ENCODE measurements at places on chromosomes 1 and 21. TPM values are rescaled to one million over a fixed set of nuclear protein-coding genes. Genes with fewer than 3 reads are reported as not detected.

Gene B3GALT6
- total RNA-seq, result 12.5 TPM

Gene CD84
- 7.3 TPM for total RNA-seq

Gene RGS13
- 1.3 TPM for total RNA-seq

Gene PDC
- total RNA-seq, result not detected

Gene RNU1-3
- 2,195 TPM for total RNA-seq

Gene HES3
- total RNA-seq, result not detected

Gene CYP4A11
- not detected for total RNA-seq

GRCh38 chr1:108813326-108813725, 43.6 kb downstream of the AKNAD1 start:
- DNase-seq, result no peak

DNA sequence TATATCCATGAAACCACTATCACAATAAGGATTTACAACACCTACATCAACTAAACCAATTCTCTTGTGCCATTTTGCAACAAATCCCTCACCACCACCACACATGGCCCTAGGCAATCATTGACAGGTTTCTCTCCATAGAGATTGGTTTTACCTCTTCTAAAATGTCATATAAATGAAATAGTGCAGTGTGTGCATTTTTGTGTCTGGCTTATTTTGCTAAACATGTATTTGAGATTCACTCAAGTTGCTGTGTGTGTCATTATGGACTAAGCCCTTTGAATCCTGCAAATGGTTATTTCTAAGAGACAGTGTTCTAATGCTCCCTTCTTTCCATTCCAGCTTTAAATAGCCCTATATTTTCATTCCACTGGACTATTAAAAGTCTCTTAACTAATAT, 179.7 kb upstream of the LRRC7 start:
- DNase-seq, result no peak

DNA sequence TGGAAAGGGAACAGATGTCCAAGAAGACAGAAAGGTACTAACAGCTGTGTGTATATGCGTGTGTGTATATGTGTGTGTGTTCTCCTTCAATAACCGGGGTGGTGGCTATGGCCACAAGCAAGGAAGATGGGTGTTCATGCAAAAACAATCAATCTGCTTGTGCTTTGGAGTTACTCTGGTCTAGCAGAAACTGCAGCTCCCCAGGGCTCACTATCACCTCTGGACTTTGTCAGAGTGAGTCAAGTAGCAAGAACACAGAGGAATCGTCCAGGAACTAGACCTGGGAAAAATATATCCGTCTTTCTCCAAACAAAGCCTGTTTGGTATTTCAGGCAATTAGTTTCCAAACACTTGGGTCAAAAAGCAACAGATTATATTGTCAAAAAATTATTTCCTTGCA, 68.6 kb downstream of the GNG12 start:
- no peak for DNase-seq

DNA sequence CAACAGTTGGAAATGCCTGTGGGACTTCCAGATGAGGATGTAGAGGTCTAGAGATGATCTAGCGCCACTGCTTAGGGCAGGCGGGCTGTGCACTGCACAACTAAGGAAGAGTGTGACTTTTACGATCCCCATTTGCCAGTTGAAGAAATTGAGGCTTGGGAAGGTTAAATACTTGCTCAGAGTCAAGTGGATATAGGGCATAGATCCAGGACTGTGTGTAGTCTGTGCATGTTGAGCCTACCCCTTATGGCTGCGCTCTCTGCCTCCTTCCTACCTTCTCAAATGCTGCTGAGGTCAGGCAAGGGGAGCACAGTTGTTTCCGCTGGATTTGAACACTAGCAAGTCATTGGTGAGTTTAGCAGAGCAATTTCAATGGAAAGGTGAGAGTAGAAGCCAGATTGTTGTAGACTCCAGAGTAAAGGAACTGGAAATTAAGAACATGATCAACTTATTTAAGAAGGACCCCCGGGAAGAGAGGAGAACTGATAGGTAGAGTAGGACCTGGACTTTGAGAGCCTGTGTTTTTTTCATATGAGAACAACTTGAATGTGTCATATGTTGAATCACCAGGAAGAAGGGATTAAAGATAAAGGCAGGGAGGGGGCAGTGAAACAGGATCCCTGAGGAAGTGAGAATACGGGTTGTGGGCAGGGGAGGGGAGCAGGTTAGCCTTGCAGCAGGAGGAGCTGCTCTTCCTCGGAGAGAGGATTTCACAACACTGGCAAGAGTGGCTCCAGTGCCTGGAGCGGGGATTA, 2.7 kb downstream of the CAPN2 start:
- no peak for DNase-seq

- DNase-seq, result no peak
Observed at GRCh38 chr1:201500670-201501120, 6.2 kb downstream of the CSRP1 start.

GRCh38 chr1:155681776-155682175, 6.8 kb downstream of the YY1AP1 start:
- no peak for DNase-seq

DNA sequence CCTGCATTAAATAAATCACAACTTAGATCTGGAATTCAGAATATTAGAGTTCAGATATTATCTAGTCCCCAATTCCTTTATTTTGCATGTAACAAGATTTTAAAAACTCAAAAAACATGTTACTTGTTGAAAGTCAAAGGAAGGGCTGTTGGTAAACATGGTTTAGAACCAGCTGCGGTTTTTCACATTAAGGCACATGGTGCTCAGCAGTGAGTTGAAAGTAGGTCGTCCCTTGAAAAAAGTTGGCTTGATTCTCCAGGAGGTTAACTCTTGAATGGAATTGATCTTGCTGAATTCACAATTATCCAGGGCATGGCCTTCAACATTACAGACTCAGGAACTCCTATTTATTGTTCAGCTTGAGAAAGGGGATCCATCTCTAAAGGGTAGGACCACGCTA, 277.1 kb upstream of the DUSP10 start:
- DNase-seq, result no peak

DNA sequence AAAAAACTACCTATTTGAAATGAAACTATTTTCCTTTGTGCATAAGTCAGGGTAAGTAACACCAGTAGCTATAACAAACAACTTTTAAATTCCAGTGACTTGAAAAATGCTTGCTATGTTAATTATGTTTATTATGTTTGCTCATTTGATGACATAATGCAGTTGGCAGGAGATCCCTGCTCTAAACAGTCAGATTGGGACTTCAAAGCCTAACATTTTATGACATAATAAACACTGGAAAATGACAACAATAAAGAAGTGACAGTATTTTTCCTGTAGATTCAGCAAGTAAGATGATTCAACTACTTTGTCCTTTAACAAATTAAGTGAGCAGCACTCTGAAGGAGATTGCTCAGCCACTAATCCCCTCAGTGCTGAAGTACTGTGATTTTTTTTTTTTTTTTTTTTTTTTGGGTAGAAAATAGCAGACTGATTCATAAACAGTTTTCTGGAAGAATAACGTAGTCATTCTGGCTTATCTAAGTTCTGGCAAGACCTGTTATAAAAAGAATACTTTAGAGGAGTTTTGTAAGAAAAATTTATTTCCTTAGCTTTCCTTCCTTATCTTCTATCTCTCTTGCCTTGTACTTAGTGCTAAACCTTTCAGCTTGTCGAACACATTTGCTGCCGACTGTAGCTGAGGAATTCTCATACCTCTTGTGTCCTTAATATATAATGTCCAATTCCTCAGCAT, 207.2 kb downstream of the PTGER3 start:
- no peak for DNase-seq

- DNase-seq, result peak; percentile 47
Observed at GRCh38 chr1:22031214-22031962, 21.1 kb upstream of the CDC42 start.

GRCh38 chr1:162091681-162092524, 22.4 kb downstream of the NOS1AP start:
- no peak for DNase-seq

GRCh38 chr1:88890131-88890530, 1.2 kb downstream of the GTF2B start:
- DNase-seq, result no peak

Measured in mucosa of descending colon (tissue), 3 donors.